GM23338 (cell line): ENCODE measurements at places on chromosomes 5 and 9.
A peak's percentile ranks its signal among the peaks of the same experiment; 100 is the strongest.

DNA sequence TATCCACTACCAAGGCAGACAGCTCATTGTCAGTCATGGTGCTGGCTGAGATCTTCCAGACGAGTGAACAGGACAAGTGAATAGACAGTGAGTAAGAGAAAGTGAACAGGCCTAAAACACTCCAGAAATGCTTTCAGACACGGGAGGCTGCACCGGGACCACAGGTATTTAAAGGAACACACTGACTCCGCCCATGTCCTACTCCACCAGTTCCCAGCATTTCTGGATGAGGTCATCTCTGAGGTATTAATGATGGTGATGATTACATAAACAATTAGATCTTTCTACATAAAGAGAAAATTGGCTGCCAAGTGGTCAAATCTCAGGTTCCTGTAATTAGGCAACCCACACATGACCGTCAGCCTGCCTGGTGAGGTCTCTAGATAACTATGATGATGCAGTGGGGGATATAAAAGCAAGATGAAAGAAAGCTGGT, at the start of gene ACTBL2:
Gene ACTBL2 (minus strand): TSS at position 141 of the 436 bp plus-strand sequence. CDS start 104 bp downstream, at position 37.
- DNase-seq: no peak

DNA sequence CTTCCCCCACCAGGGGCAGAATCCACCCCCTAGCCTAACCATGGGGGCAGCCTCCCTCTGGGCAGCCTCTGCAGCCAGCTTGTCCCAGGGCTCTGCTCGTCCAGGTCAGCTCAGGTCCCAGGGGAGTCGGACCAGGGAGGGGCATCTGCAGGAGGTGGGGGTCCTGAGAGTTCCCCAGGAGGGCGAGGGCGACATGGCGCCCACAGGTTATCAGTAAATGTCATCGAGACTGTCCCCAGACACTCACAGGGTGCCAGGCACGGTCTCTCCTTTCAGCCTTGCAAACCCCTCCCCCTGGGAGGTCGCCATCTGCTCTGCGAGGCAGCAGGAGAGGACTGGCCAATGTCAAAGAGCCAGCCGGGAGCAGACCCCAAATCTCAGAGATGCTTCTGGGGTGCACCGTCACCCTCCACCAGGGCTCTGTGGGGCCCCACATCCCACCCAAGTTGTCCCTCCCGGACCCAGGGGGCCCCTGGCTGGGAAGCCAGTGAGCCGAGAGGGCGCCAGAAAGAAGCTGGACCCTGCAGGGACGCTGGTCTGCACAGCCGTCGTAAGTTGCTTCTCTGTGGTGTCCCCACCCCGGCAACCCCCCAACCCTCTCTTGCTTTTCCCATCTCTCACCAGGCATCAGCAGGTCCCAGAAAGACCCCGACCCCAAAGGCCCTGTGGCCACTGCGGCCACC, 69.3 kb downstream of the NTNG2 start:
- no peak for DNase-seq

GRCh38 chr9:91500509-91501014, 76.9 kb upstream of the NFIL3 start:
- DNase-seq: no peak

DNA sequence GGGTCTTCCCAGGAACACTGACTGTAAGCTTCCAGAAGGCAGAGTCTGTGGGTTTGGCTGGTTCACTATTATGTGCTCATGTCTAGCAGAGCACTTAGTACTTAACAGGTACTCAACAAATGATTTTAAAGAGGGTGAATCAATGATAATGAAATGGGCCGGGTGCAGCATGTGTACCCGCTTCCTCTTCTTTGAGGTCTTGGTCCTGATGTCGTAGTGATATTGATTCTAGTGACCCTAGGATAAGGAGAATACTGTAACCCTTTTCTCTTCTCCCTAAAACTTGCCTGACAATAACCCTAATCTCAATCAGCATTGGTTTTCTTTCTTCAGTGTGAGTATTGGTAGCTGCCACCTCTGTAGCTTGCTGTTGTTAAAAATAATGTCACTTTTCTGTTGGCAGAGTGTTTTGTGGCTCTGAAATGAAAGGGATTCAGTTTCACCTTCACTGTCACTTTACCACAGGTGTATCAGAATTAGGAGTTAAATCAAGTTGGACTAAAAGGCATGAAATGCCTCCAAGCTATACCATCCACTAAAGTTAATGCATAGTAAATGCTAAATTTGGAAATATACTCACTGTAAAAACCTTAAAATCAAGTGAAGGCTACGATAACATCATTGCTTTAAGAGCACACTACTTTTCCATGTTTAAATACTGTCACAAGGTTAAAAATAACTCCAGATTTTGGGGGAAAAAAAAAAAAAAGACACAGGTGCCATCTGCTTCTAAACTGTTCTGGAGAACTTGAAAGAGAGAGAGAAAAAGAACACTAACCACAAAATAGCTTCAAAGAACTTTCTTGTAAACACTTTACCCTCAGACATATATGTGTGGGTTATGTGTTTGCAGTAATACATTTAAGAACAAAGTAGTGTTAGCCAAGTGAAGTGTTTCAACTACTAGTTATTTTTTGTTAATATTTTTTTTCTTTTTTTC, 6.0 kb downstream of the CAMK4 start:
- DNase-seq: no peak

- DNase-seq: peak; percentile 24
Measured at GRCh38 chr5:11619339-11620024, 284.8 kb downstream of the CTNND2 start.

- no peak for DNase-seq
Measured at GRCh38 chr9:133536536-133536935, 2.0 kb downstream of the ADAMTSL2 start.

GRCh38 chr9:136978073-136978864, 965 bp downstream of the PTGDS start:
- peak; percentile 96 for DNase-seq

DNA sequence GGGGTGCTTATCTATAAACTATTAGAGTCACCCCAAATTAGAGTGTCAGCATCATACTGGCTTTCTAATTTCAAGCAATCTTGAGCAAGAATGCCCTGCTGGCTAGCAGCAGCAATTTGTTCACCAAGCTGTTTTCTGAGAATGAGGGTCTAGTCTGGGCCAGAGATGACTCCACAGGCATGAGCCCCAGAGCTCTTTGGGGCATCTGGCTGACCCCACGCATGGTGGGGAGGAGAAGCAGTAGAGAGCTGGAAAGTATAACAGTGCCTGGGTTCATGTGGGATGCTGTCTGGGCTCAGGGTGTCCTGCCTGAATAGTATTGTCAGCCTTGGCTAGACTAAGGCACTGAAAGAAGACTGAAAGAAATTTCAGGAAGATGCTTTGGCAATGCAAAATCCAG, 64.9 kb downstream of the C6 start:
- DNase-seq: no peak

DNA sequence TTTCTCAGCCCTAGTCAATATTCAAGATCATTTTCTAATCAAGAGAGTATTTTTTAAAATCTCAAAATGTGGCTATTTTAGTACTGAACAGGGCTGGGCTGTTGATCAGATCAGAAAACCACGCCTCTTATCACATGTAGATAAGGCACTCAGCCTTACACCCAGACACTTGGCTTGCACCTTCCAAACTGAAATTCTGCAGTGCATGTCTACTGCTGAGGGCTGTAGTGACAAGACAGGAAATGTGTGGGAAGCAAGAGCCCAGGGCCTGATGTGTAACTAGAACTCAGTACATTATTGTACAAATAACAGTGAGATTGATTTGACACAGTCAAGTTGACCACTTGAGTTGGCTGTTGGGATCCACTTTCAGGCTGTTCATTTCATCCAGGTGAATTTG, 48.6 kb downstream of the UBE2QL1 start:
- no peak for DNase-seq

GRCh38 chr5:14607104-14607503, 25.5 kb downstream of the OTULINL start:
- no peak for DNase-seq

DNA sequence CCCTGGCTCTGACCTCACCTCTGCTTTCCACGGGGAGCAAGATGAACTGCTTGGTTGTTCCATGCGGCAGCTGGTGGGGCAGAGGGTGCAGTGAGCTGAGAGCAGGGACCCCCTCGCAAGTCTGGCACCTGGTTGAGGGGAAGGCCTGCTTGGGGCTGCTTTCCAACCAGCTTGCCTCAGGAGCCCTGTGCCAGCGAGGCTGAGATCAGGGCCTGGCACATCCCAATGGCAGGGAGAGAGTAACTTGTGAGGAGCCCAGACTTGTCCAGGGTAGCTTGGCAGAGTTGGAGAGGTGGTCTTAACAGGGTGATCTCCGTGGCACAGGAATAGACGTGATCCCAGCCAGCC, 68.9 kb downstream of the IQGAP2 start:
- no peak for DNase-seq

DNA sequence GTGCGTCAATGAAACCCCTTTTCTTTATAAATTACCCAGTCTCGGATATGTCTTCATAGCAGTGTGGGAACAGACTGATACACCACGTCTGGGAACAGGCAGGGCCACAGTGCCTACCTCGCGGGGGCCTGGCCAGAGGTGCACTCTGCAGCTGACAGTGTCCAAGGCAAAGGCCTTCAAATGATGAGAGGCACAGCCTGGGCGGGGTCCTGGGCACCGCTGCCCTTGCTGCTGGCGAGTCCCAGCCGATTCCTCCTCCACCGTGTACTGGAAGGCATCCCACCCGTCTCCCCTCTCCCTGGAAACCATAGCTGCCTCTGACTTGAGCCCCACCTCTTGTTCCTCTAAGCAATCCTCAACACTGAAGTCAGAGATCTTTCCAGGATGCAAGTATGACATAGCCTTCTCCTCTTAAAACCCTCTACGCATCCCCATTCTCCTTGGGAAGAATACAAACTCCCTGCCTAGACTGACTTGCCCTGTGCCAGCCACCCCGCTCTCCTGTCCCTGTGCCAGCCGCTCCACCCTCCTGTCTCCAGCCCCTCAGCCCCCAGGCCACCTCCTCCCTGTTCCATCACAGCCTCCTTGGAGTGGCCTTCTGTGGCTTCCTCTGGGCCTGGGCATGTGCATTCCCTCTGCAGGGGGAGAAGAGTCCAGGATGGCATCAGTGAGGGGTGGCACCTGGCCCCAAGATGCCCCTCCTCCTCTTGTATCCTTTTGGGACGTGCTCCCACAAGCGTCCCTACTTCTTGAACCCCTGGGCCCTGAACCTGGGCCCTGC, 8.1 kb upstream of the COL5A1 start:
- no peak for DNase-seq

GRCh38 chr9:113343732-113344231, 3.7 kb upstream of the WDR31 start:
- no peak for DNase-seq

DNA sequence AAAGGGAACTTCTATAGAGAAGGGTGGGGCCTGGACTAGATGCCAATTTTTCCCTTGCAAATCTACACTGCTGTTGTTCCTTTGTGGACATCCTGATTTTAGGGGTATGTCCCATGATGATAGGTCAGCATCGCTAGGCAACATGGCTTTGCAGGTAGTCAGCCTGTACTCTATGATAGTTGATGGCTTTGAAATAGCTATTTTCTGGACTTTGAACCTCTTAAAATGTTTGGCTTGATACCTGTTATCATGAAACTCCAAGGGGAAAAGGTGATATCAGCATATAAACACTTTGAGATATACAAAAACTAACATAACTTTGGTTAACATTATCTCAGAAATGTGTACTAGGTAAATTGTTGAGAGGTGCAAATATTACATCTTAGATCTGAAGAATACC, 533.2 kb downstream of the CTNND2 start:
- no peak for DNase-seq

DNA sequence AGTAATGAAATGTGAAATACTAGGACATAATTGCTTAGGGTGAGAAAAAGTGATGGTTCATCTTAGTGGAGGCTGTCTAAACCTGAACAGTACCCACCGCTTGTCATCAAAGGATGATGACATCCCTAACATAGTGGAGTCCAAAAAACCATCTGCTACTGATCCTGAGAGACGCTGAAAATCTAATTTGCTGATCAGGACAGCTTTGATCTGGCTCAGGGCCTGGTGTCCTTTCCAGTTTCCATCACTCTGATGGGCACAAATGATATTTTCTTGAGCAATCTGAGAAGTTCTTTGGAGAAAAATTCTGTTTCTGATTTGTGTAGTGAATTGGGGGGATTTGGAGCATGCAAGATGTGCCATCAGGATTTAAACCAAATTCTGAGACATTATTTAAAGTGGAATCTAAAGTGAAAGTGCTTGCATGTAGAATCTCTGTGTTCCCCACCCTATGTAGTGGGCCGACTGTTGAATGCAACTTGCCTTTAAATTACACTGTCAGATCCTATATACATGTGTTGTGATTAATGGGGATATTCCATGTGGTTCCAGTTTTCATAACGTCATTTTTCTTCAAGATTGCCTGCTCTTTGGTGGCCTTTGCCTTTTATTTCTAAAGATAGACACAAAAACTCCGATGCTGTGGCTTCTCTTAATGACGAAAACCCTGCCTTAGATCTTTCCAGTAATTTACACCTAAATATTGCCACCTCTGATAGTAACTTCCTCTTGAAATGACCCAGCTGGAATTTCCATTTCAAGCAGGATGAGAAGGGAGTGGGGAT, 213.2 kb downstream of the PCSK5 start:
- no peak for DNase-seq

GRCh38 chr5:141785135-141785534, 93.1 kb downstream of the PCDH1 start:
- DNase-seq: no peak

GRCh38 chr5:73901455-73901854, 275.5 kb downstream of the ARHGEF28 start:
- peak; percentile 40 for DNase-seq

- no peak for DNase-seq
Measured at GRCh38 chr9:4849369-4849768, 56.6 kb downstream of the RCL1 start.

DNA sequence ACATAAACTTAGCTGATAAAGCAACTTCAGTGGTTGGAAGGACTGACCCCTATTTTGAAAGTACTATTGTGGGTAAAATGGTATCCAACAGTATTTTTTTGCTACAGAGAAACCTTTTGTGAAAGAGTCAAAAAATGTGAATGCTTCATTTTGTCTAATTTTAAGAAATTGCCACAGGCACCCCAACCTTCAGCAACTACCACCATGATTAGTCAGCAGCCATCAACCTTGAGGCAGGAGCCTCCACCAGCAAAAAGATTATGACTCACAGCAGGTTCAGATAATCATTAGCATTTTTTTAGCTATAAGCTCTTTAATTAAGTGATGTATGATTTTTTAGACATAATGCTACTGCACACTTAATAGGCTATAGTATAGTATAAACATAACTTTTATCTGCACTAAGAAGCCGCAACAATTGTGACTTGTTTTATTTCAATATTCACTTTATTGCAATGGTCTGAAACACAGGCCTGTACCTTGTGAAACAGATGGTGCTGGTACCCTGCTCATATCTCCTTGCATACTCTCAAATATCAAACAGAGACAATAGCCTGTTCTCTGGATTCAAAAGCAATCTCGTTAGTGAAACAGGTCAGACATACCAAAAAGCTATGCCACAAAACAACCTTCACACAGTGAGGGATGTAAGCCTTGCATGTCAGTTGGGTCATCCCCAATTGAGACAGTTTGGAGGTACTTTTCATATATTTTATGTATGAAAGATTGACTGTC, 261.2 kb upstream of the FAM174A start:
- no peak for DNase-seq

DNA sequence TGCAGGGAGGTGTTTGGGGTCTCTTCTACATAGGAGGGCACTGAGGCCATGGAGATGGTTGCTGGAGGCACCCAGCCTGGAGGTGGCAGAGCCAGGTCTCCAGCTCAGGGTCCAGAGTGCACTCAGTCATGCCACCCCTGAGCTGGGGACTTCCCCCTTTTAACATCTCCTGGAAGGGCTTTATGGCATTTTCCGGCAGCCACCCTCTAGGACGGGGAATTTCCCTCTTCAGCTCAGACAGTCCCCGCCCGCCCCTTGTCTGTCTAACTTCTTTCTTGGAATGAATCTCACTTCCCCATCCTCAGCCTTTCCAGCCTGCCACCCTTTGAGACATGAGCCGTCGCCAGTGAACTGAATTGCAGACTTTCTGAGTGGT, 49.9 kb downstream of the COL15A1 start:
- DNase-seq: no peak

- no peak for DNase-seq
Measured at GRCh38 chr5:157198277-157198986, 17.8 kb downstream of the ITK start.
